ENCODE measurements at places on chromosomes 3 and 15. TPM values are rescaled to one million over a fixed set of nuclear protein-coding genes. Genes with fewer than 3 reads are reported as not detected.

The SEMA3B gene
- total RNA-seq = 63.9 TPM

The CHRFAM7A gene
- not detected for total RNA-seq

The NANOGP8 gene
- not detected for total RNA-seq

The BCL2A1 gene
- total RNA-seq = 16.9 TPM

The ADGRG7 gene
- total RNA-seq = not detected

All from PC-3 (cell line).